Stimulated activated naive CD4-positive, alpha-beta T cell treated with Interleukin-2 at 50 U/mL for 16 hours (primary cell): ENCODE measurements at places on chromosomes 6 and 20.

- DNase-seq: no peak
These were observed 217.0 kb downstream of the ADGRG6 start for GRCh38 chr6:142518761-142519160.

DNA sequence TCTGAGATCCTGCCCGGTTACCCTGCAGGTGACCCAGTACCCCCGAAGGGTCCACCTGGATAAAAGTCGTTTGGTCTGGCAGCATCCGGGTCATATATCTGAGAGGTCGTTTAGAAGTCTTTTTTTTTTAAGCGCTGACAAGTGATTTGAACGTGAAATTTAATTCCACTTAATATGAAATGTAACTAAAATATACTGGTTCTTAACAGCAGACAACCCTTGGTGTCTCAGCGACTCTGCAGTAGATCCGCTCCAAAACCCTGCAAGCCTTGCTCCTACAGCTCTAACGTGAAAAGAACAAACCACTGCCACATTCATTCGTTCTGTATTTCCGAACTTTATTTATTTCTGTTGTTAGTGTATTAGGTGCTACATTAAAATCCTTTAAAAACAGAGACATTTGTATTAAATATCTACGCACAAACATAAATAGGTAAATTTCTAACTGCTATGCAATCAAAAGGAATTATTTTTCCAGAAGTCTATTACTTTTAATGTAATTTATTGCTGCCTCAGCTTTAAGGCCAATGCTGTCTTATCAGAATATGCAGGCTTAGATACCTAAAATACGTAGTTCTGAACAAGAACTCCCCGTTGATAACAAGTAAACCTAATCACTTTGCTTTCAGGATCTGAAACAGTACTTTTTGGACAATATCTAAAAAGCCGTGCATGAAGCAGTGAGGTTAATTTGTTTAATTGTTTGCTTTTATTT lies 33.5 kb upstream of the TCF21 start:
- DNase-seq: no peak

DNA sequence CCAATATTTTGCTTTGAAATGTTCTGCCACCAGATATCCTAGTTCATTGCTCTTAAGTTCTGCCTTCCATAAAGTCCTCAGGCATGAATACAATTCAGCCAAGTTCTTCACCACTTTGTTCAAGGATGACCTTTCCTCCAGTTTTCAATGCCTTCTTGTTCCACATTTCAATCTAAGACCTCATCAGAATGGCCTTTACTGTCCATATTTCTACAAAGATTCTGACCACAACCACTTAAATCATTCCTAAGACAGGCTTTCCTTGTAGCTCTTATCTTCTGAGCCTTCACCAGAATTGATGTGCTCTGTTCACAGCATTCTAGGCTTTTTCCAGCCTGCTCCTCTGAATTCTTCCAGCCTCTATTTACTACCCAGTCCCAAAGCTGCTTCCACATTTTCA lies 319.0 kb downstream of the HACE1 start:
- no peak for DNase-seq

GRCh38 chr20:3704087-3704486 lies 8.3 kb downstream of the SIGLEC1 start:
- DNase-seq: no peak

GRCh38 chr20:61930776-61931475 lies 134.8 kb downstream of the TAF4 start:
- no peak for DNase-seq

- DNase-seq: no peak
These were observed 467.6 kb downstream of the DHX35 start for GRCh38 chr20:39429726-39430125.

GRCh38 chr6:164034602-164035140 lies 620.2 kb downstream of the QKI start:
- DNase-seq: no peak

- no peak for DNase-seq
These were observed 58.8 kb downstream of the RPRD1B start for GRCh38 chr20:38092260-38092857.

DNA sequence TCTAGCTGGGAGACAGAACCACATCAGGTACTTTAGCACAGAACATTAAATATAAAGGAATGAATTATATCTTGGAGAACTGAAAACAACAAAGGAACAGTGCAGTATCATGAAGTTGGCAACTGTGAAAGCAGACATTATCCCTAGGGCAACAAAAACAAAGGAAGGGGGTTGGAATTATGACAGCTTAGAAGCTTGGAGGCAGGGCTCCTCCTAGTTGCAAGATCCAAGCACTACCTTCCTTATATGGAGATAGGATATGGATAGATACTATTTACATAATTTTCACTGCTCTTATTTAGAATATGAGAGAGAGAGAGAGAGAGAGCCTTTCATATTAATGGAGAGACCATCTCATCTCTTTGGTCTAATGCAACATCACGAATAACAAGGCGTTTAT lies 27.0 kb downstream of the TMEM14A start:
- no peak for DNase-seq

GRCh38 chr6:158647501-158647900 lies 2.4 kb upstream of the SYTL3 start:
- DNase-seq: no peak

GRCh38 chr6:12315292-12316081 lies 25.3 kb downstream of the EDN1 start:
- no peak for DNase-seq

- no peak for DNase-seq
These were observed 52.9 kb upstream of the BHLHE23 start for GRCh38 chr20:63059684-63060056.

DNA sequence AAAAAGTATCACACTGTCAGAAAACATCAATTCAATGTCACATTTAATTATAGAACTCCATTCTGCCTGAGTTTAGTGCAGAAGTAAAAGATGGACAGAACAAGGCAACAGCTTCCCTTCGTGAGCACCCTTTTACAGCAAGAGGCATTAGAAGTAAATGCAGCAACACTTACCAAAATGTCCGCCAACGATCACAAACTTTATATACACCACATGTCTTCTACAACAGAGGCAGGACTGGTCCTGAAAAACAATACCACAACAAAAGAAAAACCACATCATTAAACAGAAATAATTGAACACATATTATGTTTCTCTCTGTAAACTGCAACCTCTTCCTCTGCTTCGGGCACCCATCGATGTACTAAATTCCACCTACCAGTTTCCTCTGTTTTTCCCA lies 92.9 kb downstream of the FYN start:
- DNase-seq: no peak

GRCh38 chr6:97026298-97026697 lies 101.8 kb downstream of the KLHL32 start:
- DNase-seq: no peak

GRCh38 chr6:33199687-33200218 lies 712 bp downstream of the RXRB start:
- DNase-seq: peak; percentile 79

DNA sequence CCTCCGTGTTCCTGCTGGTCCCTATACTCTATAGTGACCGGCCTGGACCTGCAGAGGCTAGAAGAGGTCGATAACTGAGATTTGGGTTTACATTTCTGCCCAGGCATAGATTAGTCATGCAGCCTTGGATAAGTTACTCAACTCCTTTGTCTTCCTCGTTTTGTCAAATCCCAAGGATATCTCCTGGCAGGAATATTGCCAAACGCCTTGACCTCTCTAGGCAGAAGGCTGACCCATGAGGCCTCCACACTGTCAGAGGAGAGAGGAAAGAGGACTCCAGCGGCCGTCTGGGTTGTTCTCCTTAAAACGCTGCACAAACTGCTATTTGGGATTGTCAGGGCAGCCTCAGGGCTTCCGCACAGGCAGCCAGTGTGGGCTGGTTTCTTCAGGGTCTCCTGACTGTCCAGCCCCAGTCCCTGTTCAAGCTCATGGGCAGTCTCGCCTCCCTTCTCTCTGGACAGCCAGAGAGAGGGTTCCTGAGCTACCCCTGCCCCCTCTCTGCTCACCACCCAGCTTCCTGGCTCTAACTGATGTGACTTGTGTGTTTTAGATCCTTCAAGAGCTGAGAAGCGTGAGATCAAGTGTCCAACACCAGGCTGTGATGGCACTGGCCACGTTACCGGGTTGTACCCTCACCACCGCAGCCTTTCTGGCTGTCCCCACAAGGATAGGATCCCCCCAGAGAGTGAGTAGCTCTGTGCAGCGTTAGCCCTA lies 44.7 kb upstream of the PCMTD2 start:
- no peak for DNase-seq

DNA sequence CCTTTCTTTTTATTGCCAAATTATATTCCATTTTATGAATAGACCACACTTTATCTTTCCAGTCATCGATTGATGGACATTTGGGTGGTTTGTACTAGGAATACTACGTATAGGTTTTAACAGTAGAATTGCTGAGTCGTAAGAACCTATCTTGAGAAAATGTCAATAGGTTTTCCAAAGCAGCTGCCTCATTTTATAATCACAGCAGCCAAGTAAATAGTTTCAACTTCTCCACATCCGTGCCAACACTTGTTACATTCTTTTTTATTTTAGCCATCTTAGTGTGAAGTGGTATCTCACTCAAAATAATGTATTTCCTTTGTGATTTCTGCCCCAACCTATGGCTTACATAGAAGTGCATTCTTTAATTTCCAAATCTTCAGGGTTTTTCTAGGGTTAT lies 479.2 kb downstream of the CDH26 start:
- no peak for DNase-seq

GRCh38 chr6:2353412-2354137 lies 108.2 kb upstream of the GMDS start:
- peak; percentile 10 for DNase-seq

DNA sequence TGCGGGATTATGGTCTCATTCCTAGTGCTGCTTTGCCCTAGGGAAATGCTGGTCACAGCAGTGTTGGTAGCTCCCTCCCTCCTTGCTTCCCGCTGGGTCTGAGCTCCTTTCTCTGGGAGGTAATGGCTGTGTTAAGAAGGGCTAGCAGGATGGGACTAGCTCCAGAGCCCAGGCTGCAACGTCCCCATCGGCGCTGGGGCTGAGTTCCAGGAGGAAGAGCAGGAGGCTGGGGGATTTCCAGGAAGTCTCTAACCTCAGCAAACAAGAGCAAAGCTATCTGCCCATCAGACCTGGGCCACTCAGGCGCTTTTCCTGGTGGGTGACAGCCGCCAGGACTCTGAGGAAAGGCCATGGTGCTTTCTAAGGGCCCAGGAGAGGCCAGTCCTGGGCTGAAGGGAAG lies 174.2 kb downstream of the DLL1 start:
- DNase-seq: no peak

- DNase-seq: no peak
These were observed 237.8 kb downstream of the SYNE1 start for GRCh38 chr6:152399399-152399798.

DNA sequence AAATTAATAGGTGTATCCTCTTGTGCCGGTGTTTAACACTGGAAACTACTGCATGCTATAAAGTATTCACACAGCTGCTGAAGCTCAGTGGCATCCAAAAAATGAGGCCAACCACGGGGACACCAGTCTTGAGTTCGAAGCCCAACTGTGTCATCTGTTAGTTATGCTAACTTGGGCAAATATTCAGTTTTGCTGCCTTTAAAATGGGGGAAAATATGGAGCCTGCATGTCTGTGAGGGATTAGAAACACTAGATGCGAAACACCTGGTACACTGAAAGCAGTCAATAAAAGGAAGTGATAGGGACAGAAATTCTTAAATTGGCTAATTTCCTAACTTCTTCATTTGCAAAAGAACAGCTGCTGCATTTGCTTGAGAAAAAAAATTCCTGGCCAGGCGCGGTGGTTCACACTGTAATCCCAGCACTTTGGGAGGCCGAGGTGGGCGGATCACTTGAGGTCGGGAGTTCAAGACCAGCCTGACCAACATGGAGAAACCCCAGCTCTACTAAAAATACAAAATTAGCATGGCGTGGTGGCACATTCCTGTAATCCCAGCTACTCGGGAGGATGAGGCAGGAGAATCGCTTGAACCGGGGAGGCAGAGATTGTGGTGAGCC lies 36.6 kb upstream of the MLIP start:
- DNase-seq: no peak

DNA sequence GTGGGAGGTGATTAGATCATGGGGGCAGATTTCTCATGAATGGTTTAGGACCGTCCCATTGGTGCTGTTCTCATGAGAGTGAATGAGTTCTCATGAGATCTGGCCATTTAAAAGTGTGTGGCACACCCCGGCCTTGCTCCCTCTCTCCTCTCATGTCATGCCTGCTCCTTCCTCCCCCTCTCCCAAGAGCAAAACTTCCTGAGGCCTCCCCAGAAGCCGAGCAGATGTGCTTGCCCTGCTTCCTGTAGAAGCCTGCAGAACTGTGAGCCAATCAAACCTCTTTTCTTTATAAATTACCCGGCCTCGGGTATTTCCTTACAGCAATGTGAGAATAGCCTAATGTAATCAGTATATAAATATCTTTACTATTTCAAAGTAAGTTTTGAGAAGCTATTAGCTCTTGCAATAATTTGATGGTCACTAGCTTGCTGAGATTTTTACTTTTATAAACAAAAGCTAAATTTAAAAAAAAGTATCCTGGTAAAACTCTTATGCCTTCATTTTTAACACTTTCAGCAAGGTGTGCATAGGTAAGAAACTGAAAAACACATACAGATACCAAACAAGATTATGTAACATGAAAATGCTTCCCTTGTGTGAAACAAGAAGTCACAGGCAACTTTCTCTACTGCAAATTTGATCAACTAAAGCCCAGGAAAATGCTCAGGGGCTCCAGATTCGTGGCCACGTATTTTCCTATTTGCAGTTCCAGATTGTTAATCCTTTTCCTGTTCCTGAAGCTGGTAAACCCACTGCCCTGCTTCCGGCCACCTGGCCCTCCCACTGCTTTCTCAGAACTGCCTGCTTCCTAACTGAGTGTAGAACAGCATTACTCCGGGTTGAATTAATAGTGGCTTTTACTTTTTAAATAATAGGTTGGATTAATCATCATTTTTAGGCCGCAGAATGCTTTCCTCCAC lies 395.1 kb upstream of the CNR1 start:
- no peak for DNase-seq

DNA sequence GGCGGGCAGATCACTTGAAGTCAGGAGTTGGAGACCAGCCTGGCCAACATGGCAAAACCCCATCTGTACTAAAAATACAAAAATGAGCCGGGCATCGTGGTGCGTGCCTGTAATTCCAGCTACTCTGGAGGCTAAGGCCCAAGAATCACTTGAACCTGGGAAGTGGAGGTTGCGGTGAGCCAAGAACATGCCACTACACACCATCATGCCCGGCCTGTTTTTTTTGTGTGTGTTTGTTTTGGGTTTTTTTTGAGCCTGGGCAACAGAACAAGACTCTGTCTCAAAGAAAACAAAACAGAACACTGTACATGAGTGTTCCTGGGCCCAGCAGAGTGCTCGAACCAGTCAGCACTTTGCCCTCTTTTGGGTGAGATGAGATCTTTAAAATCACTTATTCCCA lies 159.1 kb downstream of the MTHFD1L start:
- no peak for DNase-seq

GRCh38 chr6:5481033-5481432 lies 219.7 kb downstream of the FARS2 start:
- DNase-seq: no peak

- DNase-seq: no peak
These were observed 9.4 kb downstream of the ABCC10 start for GRCh38 chr6:43436577-43437282.

DNA sequence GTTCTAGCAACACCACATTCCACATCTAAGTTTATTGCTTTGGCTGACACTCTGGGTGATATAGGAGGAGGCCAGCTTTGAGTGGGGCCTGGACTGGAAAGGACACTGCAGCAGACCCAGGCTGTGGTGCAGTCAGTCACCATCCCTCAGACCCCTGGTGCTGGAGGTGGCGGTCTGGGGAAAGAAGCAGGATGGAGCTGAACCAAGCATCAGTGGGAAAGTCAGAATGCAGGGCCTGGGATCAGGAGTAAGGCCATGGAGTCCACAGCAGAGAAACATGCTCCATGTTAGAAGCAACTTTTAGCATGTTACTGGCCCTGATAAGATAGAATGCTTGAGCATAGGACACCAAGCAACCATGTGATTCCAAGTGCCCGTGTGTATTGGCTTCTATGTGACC lies 5.9 kb downstream of the HLA-A start:
- no peak for DNase-seq
